CD8-positive, alpha-beta memory T cell (primary cell): ENCODE measurements at places on chromosomes 6 and 20. TPM values are rescaled to one million over a fixed set of nuclear protein-coding genes. Genes with fewer than 3 reads are reported as not detected.

Gene RSPH3
- total RNA-seq: 4.4 TPM

DNA sequence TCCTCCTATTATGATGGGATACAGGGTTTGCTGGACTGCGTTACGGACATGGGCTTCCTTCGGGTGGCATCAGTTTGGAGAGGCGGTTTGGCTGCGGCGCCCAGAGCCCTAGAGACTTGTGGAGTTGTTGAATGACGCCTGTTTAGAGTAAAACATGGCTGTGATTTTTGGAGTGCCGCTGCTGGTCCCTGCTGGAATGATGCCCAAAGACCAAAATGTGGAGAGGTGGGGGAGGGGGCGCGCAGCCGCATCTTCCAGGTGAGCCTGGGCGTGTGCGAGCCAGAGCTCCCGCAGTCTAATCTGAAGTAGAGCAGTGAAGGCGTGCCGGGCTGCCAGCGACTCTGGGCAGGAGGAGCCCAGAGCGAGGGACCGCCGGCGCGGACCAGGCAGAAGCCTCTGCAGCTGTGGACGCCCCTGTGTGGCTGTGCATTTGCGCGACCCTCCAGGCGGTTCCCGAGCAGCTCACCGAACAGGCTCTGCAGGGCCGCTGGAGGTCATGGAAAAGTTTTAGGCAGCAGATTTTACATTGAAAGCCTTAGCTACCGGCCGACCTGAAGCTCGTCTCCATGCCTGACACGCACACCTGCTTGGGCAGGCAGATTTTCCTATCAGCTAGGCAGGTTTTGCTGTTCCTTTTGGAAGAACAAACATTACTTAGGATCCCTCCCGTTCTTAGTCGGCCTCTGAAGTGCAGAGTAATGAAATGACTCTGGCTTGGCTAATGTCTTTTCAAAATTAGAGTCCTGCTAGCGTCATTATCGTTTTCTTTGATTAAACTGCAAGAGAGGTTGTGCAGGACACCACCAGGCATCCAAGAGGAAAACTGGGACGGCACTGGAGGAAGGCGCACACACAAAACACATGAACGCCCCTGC lies 298.2 kb downstream of the PHACTR1 start:
- no peak overlapping the region for H3K4me3 ChIP-seq
- no peaks in the 10 kb centered on the region for H3K36me3 ChIP-seq
- DNase-seq: no peak
- peaks cover 12% of the 10 kb centered on the region for H3K27me3 ChIP-seq

- no peak overlapping the region for H3K4me3 ChIP-seq
- no peaks in the 10 kb centered on the region for H3K27me3 ChIP-seq
- DNase-seq: no peak
- no peak overlapping the region for H3K27ac ChIP-seq
Measured at GRCh38 chr6:41262401-41262800, 24.1 kb downstream of the TREM1 start.

GRCh38 chr6:111776236-111777221 lies 96.7 kb downstream of the FYN start:
- no peaks in the 10 kb centered on the region for H3K36me3 ChIP-seq
- H3K4me1 ChIP-seq: peaks cover 88% of the 10 kb centered on the region
- H3K4me3 ChIP-seq: no peak overlapping the region
- no peak for DNase-seq

GRCh38 chr6:40409716-40410397 lies 177.3 kb downstream of the LRFN2 start:
- DNase-seq: no peak
- no peaks in the 10 kb centered on the region for H3K36me3 ChIP-seq
- H3K4me1 ChIP-seq: no peaks in the 10 kb centered on the region
- H3K4me3 ChIP-seq: no peak overlapping the region
- no peaks in the 10 kb centered on the region for H3K27me3 ChIP-seq
